GM23248 (cell line): ENCODE measurements at places on chromosomes 3 and 15.

- no peak for DNase-seq
Measured at GRCh38 chr3:168813225-168813802, 717.6 kb upstream of the GOLIM4 start.

GRCh38 chr3:154522036-154522602 lies 92.1 kb upstream of the GPR149 start:
- no peak for DNase-seq

DNA sequence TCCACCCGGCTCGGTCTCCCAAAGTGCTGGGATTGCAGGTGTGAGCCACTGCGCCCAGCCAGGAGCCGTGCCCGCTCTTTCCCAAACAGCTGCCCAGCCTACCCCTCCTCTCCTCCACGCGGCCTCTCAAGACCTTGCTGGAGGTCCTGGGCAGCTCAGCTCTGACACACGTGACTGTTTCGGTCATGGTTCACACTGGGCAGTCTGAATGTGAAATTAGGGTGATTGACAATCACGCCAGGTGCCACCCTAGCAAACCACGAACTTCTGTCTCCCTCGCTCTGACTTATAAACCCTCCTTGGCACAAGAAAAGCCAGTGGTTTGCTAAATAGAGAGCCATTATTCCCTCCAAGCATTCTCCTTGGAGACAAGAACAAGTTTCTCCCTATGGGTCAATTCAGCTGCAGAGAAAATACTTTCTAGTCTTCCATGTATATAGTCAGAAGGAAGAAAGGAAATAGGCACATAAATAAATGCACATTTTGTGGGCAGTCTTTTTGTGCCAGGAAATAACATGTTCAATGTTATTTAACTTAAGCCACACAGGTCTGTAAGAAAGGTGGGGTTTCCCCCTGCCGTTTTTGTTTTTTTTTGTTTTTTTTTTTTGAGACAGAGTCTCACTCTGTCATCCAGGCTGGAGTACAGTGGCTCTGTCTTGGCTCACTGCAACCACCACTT lies 121.9 kb upstream of the MEF2A start:
- no peak for DNase-seq

GRCh38 chr3:65348398-65348995 lies 660.7 kb upstream of the ADAMTS9 start:
- DNase-seq = peak; percentile 61

GRCh38 chr15:91849180-91849579 lies 4.3 kb upstream of the SLCO3A1 start:
- DNase-seq = no peak

- DNase-seq = no peak
Measured at GRCh38 chr3:34200576-34200975, 402.1 kb downstream of the PDCD6IP start.

DNA sequence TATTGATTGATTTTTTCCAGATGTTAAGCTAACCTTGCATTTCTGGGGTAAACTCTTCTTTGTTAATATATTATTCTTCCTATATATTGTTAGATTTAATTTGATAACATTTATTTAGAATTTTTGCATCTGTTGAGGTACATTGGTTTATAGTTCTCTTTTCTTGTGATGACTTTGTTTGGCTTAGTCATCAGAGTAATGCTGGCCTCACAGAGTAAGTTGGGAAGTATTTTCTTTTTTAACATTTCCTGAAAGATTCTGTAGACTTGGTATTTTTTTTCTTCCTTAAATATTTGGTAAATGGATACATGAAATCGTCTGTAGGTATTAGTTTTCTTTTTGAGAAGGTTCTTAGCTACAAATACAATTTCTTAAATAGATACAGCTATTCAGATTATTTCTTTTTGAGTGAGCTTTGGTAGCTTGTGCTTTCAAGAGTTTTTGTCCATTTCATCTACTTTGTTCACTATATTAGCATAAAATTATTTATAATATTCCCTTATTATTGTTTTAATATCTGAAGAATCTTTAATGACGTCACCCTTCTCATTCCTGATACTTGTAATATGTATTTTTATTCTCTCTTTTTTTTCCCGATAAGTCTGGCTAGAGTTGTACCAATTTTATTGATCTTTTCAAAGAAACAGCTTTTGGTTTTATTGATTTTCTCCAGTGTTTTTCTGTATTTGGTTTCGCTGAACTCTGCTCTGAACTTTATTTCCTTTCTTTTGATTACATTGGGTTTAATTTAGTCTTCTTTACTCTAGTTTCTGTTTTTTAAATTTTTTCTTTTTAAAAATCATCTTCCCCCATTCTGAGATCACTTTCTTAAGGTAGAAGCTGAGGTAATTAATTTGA lies 6.5 kb upstream of the HPS3 start:
- peak; percentile 55 for DNase-seq

- DNase-seq = peak; percentile 81
Measured at GRCh38 chr3:63228677-63229076, 49.4 kb upstream of the SYNPR start.

DNA sequence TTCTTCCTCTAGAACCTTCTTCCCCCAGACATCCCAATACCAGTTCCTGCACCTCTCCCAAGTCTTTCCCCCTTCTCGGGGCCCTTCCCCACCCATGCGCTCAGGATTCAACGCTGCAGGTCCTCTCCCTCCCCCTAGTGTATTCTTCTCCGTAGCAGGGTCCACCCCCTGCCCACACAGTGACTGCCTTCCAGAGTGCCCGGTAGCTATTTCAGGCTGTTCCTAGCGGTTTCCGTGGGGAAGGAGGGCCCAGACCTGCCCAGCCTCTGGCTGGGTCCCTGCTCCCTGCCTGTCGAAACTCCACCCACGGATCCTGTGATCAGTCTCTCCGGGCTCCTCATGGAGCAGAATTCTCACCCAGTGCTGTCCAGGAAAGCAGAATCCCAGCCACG lies 45.2 kb upstream of the SEC61A1 start:
- peak; percentile 47 for DNase-seq

DNA sequence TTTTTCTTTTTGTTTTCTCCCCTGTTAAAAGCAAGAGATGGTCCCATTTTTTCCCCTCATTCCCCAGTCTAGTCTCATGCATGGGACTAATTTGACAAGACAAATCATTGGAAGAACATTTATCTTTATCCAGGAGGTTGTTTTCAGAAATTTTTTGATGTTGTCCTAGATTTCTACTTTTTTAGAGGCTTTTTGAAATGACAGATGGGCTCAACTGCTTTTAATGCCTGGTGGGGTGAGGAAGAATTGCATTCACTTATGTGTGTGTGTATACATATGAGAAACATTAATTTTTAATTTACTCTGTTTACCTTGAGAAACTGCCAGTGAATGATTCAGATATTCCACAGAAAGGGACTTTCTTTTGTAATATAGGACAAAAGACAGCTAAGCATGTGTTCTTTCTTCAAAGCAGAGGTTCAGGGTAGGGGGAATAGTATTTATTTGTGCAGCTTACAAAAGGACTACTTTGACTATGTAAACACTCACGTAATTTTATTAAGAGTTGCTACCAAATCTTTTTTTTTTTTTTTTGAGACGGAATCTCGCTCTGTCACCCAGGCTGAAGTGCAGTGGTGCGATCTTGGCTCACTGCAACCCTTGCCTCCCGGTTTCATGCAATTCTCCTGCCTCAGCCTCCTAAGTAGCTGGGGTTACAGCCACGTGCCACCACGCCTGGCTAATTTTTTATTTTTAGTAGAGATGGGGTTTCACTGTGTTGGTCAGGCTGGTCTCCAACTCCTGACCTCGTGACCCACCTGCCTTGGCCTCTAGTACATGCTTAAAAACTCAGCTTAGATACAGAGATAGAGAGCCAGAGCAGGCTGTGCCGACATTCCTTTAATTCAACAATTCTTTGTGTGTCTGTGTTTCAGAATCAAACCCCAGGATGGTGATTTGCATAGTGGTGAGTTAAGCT lies 130.1 kb upstream of the RARB start:
- no peak for DNase-seq

GRCh38 chr15:81282606-81282895 lies 41.4 kb downstream of the STARD5 start:
- no peak for DNase-seq

DNA sequence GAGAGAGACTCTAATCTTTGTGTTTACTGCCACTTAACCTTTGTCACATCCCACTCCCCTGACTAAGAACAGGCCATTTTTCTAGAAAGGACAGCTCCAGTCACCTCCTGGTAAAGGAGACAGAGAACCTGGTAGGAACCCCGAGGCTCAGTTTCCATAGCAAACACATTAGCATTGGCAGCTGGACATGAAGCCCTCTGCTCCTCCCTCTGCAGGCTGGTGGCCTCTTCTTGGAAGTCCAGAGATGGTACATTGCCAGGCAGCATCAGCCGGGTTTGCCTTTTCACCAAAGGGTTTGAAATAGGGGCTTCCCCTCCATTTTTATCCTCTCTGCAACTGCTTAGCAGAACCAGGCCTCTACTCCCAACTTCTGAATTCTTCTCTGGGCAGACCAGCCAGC lies 213.4 kb upstream of the SEMA6D start:
- DNase-seq = no peak

GRCh38 chr3:13123013-13123654 lies 49.9 kb upstream of the IQSEC1 start:
- DNase-seq = no peak

DNA sequence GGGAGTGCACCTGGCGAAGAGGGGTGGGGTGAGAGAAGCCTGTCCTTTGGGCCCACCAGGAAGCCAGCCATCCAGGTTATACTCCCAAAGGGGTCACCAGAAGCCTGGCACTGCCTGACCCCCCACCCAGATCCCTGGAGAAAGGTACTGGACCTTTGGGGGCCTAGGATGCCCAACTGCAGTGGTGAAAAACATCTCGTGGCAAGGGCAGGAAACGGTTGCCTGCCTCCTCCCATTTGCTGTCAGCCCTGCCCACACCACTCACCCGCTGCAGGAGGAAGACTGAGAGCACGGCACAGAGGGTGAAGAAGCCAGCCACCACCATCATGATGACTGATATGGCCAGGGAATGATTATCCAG lies 2.2 kb upstream of the ULK3 start:
- no peak for DNase-seq

DNA sequence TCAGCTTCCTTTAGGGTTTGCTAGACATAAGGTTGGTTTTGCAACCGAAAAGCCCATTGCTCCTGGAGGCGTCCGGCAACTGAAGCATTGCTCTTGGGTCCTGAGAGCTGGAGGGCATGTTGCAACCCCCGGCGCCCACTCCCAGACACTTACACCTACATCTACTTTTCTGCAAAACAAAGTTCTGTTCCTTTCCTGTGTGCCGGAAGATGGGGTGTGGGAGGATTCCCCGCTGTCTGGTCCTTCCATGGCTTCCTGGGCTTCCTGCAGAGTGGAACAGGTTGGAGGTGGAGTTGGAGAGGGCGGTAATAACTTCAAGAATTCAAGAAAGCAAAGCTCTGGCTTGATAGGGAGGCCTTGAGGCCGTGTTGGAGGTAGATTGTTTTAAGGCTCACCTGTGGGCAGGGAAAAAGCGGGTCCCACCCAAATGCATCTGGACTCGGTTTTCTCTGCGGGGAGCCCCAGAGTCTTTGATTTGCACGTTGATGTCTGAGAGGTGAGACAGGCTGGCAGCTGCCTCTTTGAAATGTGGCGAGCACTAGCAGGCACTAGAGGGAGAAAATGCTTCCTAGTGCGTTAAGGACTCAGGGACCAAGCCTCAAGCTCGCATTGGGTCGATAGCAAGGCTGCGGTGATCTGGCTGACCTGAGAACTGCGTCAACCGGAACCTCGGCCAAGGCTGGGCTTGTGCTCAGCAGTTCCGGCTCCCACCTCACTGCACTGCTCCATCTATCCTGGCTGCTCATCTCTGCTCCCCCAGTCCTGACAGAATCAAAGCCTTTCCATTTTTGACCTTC lies 39.5 kb downstream of the NR2F2 start:
- no peak for DNase-seq

DNA sequence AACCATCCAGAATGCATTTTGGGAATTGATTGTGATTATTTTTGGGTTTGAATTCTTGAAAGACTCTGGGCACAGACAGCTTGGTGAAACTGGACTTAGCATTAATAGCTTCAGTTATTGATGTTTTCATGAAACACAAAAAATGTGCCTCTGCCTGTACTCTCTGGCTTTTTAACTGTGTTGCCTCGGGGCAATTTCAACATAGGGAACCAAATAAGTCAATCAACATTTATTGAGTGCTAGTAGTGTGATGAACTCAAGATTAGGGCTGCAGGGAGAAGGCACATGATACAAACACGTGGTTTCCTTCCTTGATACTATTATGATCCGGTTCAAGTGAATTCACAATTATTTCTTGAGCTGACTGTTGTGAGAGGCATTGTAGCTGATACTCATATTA lies 50.8 kb downstream of the UNC13C start:
- DNase-seq = no peak

GRCh38 chr3:81308306-81308705 lies 453.1 kb downstream of the GBE1 start:
- peak; percentile 50 for DNase-seq

DNA sequence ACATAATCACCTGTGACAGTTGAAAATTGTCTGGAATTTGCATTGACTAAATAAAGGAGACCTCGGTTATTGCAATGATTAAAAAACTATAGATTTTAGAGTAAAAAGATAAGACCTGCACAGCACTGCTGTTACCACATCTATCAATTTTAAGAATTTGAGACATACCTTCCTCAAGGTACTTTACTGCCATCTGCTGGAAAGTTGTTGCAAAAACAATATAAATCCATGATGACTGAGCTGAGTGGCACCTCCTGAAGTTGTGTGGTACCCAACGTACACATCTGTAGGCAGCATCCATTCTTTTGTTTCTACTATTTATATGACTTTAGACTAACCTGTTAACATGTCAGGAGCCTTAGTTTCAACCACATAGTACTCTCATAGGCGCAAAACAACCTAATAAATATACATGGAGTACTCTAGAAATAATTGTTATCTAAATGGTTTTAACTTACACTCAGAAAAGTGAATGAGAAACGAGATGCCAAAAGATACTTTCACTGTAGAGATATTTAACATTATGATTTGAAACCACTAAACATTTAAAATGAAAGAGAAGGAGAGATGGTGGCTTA lies 106.7 kb downstream of the GHSR start:
- DNase-seq = peak; percentile 71

DNA sequence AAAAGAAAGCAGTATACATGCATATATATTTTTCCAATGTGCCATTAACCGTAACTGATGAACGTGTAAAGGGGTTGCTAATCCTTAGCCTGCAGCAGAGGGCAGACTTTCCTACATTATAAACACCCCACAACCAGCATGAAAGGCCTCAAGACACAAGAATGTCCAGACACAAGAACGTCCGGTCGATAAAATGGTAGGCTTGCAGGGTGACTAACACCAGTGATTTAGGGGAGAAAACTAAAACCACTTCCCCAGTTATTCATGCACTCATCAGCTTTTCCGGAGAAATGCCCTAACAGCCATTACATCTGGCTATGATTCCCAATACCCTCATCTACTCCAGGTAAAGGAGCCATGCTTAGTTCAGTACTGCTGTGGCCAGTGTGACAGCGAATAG lies 57.4 kb downstream of the LRTM1 start:
- DNase-seq = peak; percentile 97
